Osteocyte (in vitro differentiated cells): ENCODE measurements at places on chromosomes 12 and 14. TPM values are rescaled to one million over a fixed set of nuclear protein-coding genes. Genes with fewer than 3 reads are reported as not detected.

DNA sequence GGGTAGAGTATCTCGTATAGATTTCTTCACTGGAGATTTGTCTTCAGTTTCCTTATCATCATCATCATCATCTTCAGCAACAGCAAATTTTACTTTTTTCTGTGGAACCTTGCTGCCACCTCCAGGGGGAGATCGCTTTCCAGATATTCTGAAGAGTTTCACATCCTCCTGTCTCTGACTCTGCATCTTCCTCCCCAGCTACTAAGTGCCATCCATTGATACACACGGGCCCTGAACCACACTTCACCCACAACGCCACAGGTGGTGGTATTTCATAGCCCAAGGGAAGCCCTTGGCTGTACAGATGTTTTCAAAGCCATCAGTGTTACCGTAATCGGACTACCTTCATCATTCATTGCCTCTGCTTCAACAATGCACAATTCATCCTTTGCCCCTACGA lies 82.2 kb downstream of the PPP2R5C start:
- H3K36me3 ChIP-seq: peaks cover 9% of the 10 kb centered on the region
- peaks cover 18% of the 10 kb centered on the region for H3K4me1 ChIP-seq
- no peak overlapping the region for H3K27ac ChIP-seq
- H3K4me3 ChIP-seq: no peak overlapping the region

DNA sequence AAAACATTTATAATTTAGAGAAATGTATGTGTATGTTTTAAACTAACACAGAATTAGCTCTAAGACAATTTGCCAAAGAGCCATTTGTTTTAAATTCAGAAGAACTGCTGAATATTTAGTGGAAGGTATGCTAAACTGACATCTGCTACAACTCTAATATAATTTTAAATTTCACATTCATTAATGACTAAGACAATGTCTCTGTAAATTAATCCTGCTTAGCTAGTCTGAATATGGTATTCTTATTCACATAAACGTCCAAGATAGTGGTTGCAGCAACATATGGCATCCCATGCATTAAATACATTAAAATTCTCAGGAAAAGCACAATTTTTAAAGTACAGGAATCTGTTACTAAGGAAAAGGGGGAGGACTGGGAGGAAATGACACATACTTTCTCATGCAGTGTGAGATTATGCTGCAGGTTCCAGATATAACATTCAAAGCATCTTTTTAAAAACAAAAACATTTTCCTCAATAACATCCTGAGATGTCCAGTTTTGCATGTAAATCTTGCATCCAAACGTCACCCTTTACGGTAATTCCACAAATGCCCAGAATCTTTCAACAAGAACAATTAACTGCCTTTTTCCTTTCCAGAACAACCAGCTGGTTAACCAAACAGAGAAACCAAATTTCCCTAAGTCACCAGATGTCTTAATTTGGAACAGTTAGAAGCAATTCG lies 26.9 kb downstream of the WDR89 start:
- H3K4me1 ChIP-seq: peaks cover 16% of the 10 kb centered on the region
- H3K27me3 ChIP-seq: no peaks in the 10 kb centered on the region
- H3K4me3 ChIP-seq: no peak overlapping the region
- DNase-seq: no peak

DNA sequence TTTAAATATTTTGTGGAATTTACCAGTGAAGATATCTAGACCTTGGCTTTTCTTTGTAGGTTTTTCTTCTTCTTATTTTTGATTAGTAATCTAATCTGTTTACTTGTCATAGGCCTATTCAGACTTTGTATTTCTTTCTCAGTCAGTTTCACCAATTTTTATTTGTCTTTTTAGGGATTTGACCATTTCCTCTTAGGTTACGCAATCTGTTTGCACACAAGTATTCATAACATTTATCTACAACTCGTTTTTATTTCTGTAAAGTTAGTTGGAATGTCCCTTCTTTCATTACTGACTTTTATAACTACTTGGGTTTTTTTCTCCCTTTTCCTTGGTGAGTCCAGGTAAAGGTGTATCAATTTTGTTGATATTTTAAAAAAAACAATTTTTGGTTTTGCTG lies 545.7 kb downstream of the AACS start:
- H3K27ac ChIP-seq: no peak overlapping the region
- DNase-seq: no peak
- H3K27me3 ChIP-seq: no peaks in the 10 kb centered on the region
- H3K36me3 ChIP-seq: no peaks in the 10 kb centered on the region
- H3K4me1 ChIP-seq: no peaks in the 10 kb centered on the region
- no peak overlapping the region for H3K4me3 ChIP-seq

The HCAR3 gene
- total RNA-seq: not detected in 2 replicates

DNA sequence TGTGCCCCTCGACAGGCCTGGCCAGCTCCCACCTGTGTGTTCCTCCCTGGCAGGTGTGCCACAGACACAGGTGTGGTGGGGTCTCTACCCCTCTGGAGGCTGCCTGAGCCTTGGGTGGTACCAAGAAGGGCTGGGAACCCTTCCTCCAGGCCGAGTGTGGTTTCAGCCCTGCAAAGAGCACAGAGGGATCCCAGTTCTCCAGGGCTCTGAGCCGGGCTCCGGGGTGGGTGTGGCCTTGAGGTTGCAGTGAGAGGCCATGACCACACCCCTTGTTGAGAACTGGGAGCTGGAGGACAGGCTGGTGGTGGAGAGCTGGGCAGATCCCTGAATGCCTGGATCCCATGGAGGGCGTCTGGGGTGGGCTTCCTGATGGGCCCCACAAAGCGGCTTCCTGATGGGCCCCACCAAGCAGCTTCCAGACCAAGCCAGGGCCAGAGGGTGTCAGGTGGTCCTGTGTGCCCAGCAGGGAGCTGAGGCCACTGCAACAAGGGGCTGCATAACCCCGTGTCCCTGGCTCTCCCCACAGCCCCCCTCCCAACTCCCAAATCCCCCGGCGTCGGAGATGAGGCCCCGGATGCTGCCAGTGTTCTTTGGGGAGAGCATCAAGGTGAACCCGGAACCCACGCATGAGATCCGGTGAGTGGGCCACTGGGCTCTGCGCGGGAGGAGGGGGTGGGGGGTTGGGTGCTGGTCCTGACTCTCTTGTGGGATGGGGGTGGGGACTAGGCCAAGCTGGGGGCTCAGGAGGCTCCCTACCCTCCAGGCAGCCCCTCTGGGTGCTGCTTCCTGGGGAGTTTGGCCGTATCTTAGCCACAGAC lies 16.6 kb downstream of the RFLNA start:
- no peaks in the 10 kb centered on the region for H3K27me3 ChIP-seq
- H3K36me3 ChIP-seq: no peaks in the 10 kb centered on the region
- DNase-seq: no peak
- no peak overlapping the region for H3K27ac ChIP-seq

GRCh38 chr14:22812744-22813143 lies 2.5 kb downstream of the SLC7A7 start:
- H3K27ac ChIP-seq: no peak overlapping the region
- H3K27me3 ChIP-seq: no peaks in the 10 kb centered on the region
- DNase-seq: no peak
- H3K4me1 ChIP-seq: peaks cover 9% of the 10 kb centered on the region

DNA sequence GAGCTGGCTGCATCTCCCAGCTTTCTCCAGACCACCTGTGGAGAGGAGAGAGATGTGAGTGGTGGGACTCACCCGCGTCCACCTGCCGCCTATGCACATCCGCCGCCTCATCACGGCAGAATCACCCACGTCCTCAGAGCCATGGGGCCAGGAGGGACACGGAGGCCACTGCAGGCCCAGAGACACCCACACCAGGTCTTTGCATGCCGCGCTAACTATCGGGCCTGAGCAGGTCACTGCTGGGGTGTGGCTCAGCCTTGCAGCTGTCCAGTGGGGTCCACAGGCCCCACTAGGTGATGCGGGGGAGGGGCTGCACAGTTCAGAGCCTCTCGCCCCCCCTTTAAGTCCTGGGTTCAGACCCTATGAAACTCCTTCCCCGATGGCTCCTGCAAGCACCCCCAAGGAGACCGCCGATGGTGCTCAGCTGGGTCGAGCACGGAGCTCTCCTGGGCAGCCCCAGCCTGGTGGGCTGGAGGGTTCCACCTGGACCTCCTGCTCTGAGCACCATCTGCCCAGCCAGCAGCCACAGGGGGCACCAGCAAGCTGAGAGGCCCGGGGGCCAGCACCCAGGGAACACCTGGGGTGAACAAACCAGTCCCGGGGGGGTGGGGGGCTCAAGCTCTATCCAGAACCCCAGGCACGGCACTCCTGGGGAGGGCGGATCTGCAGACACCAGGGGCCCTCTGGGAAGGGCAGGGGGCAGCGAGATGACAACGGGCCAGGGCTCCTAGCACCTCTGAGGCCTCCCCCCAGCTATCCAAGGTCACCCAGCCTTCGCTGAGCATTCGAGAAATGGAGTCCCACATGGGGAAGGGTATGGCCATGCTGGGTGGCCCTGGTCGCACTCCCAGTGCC lies 34.3 kb downstream of the CCNK start:
- H3K4me3 ChIP-seq: no peak overlapping the region
- peaks cover 27% of the 10 kb centered on the region for H3K4me1 ChIP-seq
- DNase-seq: no peak
- H3K27me3 ChIP-seq: no peaks in the 10 kb centered on the region

DNA sequence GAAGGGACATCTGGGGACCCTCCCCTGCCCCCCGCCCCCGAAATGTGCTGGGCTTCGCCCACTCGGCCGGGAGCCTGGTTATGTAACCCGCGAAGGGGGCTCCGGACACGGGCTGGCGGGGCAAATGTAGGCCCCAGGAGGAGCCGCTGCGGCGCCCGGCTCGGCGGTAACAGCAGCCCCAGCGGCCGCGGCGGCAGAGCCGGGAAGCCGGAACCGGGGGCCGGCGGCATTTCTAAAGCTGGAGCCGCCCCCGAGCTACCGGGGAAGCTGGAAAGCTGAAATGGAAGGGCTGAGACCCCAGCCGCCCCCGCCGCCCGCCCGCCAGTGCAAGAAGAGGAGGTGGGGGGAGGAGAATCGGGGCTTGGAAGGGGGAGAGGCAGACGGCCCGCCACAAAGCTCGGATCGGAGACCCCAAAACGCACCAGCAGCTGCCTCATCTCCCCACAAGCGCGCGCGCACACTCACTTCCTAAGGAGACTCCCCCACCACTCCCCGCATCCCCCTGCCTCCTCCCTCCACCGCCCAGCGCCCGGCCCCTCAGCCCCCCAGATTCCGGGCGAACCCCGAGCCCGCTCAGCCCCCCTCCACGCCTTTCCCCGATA lies 1.5 kb downstream of the KDM2B start:
- no peaks in the 10 kb centered on the region for H3K27me3 ChIP-seq
- H3K27ac ChIP-seq: no peak overlapping the region
- H3K4me1 ChIP-seq: peaks cover 58% of the 10 kb centered on the region
